ENCODE measurements at places on chromosomes 12 and 14.
A peak's percentile ranks its signal among the peaks of the same experiment; 100 is the strongest.

DNA sequence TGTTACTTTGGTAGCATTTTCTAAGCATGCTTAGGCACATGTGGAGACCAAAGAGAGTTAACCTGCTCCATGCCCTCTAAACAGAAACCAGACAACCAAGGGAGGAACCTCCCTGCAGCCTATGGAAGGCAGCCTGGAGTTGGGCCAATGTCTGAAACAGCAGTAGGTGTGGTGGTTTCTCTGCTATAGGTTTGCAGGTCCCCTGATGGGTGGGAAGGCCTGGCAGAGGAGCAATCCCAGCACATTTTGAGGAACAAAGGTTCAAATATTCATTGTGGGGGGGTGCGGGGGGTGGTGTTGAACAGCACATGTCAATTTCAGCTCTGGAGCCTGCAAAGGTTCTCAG lies 65.4 kb downstream of the DACT1 start:
- DNase-seq = no peak

DNA sequence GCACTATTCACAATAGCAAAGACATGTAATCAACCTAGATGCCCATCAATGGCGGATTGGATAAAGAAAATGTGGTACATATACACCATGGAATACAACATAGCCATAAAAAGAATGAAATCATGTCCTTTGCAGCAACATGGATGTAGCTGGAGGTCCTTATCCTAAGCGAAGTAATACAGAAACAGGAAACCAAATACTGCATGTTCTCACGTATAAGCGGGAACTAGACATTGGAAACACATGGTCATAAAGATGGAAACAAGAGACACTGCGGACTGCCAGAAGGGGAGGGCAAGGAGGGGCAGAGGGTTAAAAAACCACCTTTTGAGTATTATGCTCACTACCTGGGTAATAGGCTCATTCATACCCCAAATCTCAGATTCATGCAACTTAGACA lies 234.1 kb upstream of the PLXNC1 start:
- DNase-seq = no peak

DNA sequence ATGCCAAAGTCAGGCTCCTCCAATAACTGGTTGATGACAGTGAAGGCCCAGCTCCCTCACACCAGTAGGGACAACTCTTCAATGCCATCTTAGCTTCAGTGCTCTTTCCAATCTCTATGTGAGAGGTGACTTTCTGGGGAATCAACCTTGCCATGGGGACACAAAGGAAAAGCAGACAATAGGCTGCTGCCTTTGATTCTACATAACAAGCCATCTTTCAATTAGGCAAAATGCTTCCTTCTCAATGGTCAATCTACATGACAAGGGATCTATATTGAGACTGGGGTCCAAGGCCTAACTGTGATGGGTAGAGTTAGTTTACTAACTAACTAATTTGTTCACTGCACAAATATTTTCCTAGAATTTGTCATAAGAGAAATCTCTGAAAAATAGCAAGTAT lies 1417.5 kb upstream of the SEL1L start:
- no peak for DNase-seq

DNA sequence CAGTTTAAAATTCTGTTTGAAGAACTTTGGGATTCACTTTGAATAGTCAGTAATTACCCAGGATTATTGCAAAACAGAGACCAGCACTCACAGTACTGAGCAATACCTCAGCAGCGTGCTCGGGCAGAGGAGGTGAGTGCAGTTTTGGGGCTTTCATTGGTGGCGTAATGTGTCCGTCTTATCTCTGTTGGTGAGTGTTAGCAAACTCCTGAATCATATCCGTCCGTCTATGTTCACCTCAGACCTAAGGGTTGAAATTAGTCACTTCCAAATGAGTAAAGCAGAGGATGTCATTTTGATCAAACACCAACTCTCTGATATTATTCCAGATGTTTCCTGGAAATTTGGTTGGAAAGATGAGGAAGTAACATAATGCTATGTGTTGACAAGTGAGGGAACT lies 82.8 kb downstream of the BORCS5 start:
- peak; percentile 87 for DNase-seq

- DNase-seq = no peak
Measured at GRCh38 chr12:6323995-6324711, 13.7 kb downstream of the PLEKHG6 start.

DNA sequence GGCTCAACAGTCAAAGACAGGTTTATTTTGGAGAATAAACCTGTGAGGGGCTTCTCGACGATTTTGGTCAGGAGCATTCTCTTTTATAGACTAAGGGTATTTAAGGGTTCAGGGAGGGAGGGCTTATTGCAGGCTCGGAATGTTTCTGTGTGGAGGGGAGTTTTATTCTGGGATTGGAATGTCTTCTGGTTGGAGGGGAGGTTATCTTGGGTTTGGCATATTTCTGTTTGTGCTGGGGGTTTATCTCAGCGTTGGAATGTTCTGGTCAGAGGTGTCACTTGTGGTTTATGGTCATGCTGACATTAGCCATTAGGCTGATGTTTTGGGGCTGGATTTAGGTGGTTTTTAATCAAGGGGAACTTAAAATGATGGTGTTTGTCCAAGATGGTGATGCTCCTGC lies 103.9 kb downstream of the SUDS3 start:
- no peak for DNase-seq

DNA sequence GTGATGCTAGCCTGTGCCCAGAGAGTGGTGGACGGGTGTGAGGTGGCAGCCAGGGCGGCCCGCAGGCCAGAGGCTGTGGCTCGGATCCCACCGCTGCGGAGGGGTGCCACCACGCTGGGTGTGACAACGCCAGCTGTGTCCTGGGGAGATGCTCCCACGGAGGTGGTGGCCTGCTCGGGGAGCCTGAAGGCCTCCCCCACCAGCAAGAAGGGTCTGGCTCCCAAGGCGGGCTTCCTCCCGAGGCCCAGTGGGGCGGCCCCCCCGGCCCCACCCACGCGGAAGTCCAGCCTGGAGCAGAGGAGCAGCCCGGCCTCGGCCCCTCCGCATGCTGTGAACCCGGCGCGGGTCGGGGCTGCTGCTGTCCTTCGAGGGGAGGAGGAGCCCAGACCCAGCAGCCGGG lies 38.2 kb downstream of the KIF26A start:
- DNase-seq = no peak

DNA sequence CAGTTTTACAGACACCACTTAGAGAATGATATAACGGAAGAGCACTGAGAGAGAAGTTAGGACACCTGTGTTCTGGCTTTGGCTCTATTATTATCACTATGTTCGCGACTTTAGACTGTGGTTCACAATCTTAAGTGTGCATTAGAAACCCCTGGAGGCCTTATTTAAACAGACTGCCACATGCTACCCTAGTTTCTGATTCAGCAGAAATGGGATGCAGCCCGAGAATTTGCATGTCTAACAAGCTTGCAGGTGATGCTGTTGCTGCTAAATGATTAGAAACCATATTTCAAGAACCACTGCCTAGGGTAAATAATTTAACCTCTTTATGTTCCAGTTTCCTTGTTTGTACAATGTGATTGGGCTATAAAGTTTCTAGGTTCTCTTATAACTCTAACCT lies 3.6 kb upstream of the RAD51AP1 start:
- no peak for DNase-seq

DNA sequence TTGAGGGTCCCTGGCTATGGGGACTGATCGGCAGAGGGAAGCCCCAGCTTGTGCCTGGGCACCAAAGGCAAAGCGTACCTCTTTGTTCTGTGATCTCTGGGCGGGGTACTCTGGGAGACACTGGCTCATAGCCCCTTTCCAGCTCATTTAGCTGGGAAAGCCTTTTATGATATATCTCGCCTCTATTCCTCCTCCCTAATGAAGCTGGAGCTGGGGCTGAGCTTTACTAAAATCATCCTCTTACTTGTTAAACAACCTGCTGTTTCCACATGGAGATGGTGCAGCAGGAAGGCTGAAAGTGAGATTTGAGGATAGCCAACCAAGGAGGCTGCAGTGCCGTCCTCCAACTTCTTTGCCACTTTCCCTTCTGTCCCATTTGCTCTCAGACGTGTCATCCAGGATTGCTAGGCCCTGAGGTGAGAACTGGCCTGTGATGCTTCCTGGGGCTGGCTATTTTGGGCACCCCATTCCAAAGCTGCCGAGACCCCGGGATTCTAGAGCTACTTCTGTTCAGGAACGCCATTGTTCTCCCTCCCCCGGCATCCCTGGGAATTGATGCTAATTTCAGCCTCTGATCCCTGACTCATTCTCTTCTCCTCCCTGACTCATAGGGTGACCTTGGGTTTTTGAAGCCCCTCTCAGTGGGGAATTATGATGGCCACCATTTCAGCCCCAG lies 16.0 kb downstream of the PDE1B start:
- DNase-seq = no peak

DNA sequence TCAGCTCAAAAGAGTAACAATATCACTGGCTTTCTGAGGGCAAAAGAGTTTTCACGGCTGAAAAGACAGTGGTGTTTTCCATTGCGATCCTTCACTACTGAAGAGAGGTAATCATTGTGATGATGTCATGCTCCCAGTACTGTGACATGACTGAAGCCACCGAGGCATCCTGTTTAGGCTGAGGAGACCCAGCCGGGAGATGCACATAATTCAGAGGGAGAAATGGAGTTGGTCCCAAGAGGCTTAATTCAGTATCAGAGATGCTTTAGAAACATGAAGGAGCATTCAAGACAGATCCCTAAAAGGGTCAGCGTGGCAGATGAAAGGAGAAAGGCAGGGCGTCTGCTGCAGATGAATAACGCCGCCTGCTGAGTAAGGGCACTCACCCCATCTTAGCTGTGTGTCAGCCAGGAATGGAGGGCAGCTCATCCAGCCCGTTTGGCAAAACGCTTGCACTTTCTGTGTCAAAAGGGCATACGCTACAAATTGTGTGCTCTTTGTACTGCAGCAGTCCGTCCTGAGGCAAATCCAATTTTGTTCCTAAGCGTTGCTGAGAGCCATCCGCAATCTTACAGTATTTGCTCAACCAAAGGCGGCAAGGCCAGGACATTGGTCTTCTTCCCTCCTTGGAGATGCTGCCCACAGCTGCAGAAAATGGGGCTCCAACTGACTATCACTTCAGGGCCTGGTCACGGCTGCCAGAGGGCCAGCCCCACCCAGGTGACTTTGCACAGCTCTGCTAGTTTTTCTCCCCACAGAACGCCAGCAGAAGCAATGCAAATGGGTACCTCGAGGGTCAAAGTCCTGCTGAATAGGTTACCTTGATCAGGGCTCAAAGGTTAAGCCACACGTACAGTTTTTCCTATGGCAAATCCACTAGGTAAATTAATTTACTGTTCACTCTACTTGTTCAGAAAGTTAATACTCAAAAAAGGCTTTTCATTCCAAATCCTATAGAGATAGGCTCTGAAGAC lies 23.5 kb downstream of the CCDC92 start:
- peak; percentile 65 for DNase-seq

DNA sequence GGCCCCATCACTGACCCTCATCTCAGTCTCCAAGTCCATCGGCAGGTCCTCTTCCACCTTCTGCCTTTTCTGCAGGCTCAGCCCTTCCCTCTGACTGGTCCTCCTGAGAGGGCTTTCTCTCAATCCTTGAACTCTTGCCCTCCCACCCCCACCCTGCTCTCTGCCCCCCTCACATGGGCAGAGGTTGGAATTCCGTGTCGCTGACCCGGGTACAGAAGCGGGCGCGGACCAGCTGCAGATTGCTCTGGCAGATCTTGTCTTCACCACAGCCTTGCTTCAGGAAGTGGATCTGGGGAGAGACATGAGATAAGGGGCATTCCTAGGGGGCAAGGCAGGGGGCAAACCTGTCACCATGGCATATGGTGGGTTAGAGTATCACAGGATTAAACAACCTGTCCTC lies 12.4 kb downstream of the ITGA7 start:
- no peak for DNase-seq

DNA sequence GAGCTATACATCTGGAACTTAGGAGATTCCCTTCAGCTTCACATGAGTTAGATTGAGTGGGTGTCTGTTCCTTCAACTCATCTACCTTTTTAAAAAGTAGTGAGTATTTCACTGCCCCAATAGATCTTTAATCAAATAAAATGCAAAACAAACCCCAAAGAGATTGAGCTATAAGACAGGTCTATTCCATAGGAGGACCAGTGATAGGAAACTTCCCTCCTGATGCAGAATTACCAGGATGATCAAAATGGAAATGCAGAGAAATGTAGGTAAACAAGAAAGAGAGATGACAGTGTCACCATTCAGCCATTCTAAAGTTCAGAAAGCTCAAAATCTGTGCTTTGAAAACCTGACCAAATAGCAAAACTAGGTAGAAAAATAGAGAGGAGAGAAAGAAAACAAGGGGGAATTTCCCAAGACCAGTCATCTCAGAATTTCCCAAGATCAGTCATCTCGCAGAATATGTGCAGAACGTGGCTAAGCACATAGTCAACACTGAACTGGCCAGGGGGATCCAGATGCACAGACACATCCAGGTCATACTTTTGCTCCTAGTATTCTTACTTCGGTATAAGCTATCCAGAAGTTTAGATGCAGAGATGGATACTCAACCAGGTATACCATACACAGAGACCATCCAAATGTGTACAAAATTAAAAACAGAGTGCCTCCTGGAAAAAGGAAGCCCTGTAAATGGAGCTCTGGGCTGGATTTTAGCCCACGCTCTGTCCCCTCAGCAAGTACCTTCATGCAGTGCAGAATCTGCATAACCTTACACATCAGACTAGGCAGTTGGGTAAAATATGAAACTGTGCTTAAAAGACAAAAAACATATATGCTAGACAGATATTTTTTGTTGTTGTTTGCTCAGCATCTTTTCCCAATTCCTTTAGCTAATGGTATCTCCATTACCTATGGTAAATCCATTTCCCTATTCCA lies 27.4 kb downstream of the SLC41A2 start:
- DNase-seq = peak; percentile 3

DNA sequence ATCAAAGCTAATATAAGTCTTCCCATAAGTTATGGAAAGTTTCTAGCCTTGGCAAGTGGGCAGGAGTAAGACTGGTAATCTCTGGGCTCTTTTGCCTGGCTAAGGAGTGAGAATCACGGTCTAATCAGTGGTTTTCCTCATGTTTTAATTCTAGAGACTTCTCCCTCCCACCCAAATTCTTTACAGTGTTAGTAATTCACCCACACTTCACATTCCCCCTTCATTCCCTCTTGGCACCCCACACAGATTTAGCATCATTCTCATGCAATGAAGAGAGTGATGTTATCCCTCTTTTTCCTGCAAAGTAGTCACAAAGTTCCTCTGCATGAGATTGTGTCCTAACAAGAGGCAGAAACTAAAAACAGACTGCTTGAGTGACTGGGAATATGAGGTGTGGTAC lies 28.6 kb upstream of the CACNA2D4 start:
- DNase-seq = no peak

GRCh38 chr12:59004456-59004855 lies 84.2 kb upstream of the LRIG3 start:
- no peak for DNase-seq

GRCh38 chr12:7451756-7452155 lies 7.8 kb upstream of the CD163L1 start:
- no peak for DNase-seq

DNA sequence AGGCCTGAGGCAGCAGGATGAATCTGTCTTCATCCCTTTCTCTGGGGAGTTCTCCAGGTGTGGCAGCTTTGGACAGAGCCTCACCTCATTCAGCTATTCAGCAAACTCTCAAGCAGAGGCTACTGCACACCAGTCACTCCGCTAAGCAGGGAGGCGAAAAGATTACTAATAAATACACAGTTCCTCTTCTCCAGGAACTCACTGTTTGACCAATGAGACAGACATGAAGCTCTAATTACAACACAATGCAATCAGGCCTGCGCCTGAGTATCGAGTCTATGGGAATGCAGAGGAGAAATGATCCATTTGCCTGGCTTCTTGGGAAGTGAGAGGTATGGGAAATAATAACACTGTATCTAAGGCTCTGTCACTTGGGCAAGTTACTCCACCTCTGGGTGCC lies 178.1 kb downstream of the CRADD start:
- DNase-seq = no peak

- no peak for DNase-seq
Measured at GRCh38 chr12:45622210-45622937, 107.1 kb upstream of the ARID2 start.

All from HepG2 (cell line).